ENCODE measurements at places on chromosomes 3 and 15. TPM values are rescaled to one million over a fixed set of nuclear protein-coding genes. Genes with fewer than 3 reads are reported as not detected.

The STOML1 gene
- 29.8 TPM for polyA plus RNA-seq

The ANKRD34C gene
- not detected for polyA plus RNA-seq

The HRH1 gene
- 3.7 TPM for polyA plus RNA-seq

The IL16 gene
- 9.9 TPM for polyA plus RNA-seq

DNA sequence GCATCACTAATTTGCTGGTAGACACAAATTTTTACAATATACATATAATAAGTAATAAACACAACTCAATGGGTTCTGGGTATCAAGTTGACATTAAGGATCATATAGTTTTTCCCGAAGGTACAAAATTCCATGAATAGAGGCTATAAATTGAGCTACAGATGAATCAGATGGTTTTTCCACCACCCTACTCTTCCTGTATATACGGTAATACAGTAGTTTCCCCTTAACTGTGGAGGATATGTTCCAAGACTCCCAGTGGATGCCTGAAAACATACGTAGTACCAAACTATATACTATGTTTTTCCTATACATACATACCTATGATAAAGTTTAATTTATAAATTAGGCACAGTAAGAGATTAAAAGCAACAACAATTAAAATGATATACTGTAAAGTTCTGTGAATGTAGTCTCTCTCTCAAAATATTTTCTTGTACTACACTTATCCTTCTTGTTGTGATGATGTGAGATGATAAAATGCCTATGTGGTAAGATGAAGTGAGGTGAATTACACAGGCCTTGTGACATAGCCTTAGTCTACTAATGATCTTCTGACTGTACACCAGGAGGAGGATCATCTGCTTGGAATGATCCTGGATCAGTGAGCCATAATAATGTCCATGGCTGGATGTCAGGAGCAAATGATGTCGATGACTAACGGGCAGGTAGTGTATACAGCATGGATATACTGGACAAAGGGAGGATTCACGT lies 116.7 kb downstream of the NR1I2 start:
- peak; percentile 3 for DNase-seq

DNA sequence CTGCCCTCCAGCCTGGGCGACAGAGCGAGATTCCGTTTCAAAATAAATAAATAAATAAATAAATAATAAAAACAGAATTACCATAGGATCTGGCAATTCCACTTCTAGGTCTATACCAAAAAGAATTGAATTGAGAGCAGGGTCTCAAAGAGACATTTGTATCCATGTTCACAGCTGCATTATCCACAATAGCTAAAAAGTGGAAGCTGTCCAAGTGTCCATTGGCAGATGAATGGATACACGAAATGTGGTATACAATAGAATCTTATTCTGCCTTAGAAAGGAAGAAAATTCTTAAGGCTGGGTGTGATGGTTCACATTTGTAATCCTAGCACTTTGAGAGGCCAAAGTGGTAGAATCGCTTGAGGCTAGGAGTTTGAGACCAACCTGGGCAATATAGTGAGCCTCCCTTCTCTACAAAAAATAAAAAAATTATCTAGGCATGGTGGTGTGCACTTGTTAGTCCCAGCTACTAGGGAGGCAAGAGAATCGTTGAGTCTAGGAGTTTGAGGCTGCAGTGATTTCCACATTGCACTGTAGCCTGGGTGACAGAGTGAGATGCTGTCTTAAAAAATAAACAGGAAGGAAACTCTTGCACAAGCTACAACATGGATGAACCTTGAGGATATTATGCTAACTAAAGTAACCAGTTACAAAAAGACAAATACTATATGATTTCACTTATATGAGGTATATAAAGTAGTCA lies 24.2 kb downstream of the PFKFB4 start:
- no peak for DNase-seq

DNA sequence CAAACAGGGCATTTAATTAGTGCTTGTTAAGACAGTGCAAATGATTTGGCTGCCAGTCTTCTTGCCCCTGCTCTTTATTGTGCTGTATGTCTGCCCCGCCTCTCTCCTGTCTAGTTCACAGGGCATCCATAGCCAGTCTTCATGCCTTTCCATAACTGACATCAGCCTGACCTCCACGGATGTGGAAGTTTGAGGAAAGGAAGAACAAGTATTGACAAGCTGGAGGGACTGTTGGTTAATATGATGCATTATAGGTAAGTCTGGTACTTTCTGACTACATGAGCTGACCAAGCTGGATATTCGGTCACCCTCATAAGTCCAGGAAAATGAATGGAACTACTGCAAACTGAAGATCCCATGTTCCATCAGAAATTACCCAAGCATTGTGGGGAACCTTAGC lies 325.9 kb downstream of the TIGIT start:
- no peak for DNase-seq

GRCh38 chr15:56736881-56737707 lies 3.8 kb upstream of the ZNF280D start:
- DNase-seq: peak; percentile 26

GRCh38 chr3:126211569-126211968 lies 31.2 kb upstream of the ALDH1L1 start:
- DNase-seq: no peak

DNA sequence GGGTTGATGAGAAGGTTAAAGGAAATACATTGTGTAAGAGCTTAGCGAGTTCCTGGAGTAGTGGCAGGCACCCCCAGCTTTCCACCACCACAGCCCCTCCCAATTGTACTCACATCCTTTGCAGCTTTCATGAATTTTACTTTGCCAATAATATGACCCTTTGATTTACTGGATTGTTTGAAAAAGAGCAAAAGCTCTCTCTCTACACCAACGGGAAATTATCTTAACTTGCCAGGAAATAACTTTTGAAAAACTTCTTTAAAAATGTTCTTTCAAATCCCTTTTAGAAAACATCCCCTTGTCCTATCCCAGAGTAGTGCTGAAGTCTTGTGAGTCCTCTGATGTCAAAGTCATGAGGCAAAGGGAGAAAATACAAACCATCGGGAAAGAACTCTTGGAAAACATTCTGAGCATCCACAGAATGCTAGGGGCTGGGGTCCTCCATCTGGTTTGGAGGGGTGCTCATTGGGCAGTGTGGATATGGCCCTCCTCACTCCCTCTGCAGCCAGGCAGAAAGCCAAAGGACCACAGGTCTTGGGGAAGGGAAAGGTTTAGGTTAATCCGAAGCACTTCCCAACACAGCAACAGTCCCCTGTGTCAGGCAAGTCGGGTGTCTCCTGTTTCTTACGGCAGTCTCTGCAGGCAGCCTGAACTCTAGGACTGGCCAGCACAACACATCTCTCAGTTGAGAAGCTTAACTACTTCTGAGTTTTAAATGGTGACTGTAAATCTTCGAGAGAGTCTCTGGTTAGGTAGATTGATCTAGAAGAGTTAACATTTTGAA lies 36.5 kb downstream of the BOC start:
- DNase-seq: no peak

All from muscle of back (tissue), 13 donors.